Tibial nerve (tissue), 4 donors: ENCODE measurements at places on chromosomes 13 and 19. TPM values are rescaled to one million over a fixed set of nuclear protein-coding genes. Genes with fewer than 3 reads are reported as not detected.

DNA sequence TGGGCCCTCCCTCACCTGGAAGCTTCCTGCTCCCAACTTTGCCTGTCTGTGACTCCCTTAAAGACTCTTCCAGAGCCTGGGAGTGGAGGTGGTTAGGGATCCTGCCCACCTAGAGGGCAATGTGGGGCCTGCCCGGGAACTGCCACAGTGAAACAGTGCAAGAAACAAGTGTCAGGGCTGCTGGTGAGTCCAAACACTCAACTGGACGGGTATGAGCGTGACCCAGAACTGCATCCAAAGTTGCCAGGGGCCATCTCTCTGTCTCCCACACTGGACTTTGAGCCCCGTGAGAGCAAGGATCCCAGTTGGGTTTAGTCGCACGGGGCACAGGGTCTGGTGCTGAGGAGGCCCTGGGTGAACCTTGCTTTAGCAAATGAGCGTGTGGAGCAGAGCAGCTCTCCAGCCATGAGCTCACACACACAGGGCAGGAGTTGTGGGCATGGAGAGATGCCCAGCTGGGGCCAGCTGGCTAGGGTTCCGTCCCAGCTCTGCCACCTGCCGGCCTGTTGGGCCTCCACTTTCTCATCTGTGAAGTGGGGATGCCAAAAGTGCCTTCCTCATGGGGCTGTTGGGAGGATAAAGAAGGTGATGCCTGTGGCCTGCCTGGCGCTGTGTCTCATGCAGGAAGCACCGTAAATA, 2.8 kb upstream of the NUMBL start:
- no peak for DNase-seq

DNA sequence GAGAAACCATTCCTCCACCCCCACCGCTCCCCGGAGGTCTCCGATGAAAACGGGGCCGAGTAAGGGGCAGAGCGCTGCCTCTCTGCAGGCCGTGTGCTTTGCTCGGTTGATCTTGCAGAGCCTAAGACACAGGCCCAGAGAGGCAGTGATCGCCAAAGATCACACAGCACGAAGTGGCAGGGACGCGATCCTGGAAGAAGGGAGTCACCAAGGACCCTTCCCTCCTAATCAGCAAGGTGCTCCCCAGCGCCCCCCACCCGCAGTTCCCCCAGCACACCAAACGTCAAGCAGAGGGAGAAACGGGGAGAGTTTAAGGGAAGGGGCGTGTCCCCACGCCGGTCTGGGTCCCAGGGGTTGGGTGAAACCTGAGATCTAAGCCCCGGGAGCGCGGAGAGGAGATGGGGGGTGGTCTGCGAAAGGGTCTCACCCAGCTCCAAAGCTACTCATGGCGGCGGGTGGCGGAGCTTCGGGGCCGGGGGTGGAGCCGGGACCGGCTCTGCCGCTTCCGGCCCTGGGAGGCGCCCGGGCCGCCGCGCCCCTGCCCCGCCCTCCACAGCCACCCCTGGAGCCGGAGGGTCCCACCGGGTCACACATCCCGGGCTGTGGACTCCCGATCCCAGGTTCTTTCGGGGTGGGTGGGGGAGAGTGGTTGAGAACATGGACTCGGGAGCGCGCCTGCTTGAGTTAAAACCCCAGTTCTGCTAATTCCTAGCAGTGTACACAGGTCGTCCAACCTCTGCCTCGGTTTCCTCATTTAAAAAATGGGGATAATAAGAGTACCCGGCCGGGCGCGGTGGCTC, at the start of gene EML2:
Gene EML2 (minus strand): TSS at position 468 of the 800 bp plus-strand sequence. CDS start 21 bp downstream, at position 447.
- no peak for DNase-seq

DNA sequence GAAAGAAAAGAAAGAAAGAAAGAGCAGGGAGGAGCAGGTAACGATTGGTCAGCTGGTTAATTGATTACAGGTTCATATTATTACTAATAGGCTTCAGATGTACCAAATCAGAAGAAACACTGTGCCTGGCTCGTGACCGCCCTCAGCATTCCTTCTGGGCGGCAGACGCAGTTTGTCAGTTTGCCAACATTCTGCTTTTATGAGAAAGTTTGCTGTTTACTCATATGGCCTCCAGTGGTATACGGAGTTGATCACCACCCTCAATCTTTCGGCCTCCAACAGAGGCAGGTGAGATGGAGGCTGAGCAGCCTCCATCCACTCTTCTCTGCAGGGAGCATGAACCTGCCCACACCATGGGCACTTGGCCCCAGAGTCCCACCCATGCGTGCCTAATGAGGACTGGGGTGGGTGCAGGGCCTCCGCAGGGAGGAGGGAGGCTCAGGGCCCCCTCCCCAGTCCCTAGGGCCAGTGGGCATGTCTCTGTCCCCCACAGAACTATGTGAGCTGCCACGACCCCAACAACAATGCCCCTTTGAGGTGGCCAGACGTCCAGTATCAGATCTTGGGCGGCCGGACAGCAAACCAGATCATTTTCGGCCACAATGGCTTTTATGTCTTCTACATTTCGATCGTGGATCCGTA, 8.8 kb downstream of the PRR22 start:
- no peak for DNase-seq

FFAR3 gene
- not detected for total RNA-seq

UBE2L5 gene
- not detected for total RNA-seq

SIGLEC8 gene
- 0.20 TPM for total RNA-seq
